ENCODE measurements at places on chromosomes 16 and 17. TPM values are rescaled to one million over a fixed set of nuclear protein-coding genes. Genes with fewer than 3 reads are reported as not detected.

- no peak for DNase-seq
Measured at GRCh38 chr17:52678211-52678610, 519.7 kb upstream of the CA10 start.

- no peak for DNase-seq
Measured at GRCh38 chr17:52147431-52147830, 11.1 kb downstream of the CA10 start.

The ITFG1 gene
- 44.4 TPM for total RNA-seq

The EFCAB13 gene
- total RNA-seq, result 5.4 TPM

- DNase-seq, result peak; percentile 90
Measured at GRCh38 chr16:54936979-54937670, 6.5 kb downstream of the IRX5 start.

The TEX19 gene
- total RNA-seq, result not detected

DNA sequence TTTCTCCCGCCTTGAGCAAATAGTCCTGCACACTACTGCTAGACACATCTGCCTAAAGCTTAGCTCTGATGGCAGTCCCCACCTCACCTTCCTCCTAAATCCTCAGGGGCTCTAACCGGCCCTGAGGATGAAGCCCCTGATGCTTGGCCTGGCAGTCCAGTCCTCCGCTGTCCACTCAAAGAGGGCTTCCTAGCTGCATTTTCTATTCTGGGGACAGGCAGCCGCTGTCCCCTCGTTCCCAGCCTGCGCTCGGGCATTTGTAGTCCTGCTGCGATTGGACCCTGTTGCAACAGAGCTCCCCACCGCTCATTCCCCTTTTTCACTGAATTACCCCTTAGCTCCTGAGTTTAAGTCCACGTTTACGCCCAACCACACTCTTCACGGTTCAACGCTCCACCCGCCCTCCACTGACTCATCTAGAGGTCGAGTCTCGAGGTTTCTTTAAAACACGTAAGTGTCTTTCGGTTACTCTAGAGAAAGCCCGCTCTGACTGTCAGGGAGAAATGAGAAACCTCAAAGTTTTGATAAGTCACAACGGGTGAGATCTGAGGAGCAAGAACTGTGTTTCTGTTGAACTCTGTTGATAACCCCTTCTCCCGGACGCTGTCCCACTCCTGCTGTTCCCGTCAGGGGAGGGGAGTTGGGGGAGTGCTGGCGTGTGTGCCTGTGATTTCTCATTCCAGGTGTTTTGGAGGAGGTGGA, 4.5 kb downstream of the CCR7 start:
- peak; percentile 88 for DNase-seq

The ITGB3 gene
- 48.6 TPM for total RNA-seq

- no peak for DNase-seq
Measured at GRCh38 chr17:8300226-8300625, 5.0 kb upstream of the SLC25A35 start.

DNA sequence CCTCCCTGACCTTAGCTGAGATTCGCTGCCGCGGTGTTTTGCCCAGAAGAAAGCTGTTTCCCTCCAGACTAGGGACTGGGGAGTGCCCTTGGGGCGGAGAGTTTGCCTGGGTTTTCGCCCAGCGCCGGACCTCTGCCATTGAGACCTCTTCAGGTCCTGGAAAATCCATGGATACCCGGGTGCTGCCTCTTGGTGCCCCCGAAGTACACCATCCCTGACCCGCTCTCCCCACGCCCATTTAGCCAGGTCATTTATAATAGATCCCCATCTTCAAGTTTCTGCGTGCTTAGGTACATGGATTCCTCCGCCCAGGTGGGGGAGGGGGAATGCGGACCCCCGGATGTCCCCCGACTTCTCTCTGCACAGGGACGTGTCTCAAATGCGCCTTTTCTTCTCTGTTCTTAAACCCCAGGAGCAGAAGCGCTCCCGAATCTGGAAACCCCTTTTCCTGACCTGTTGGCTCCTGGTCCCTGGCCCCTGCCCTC, 15.0 kb upstream of the CBX8 start:
- DNase-seq, result no peak

GRCh38 chr17:73058022-73058421, 34.5 kb downstream of the SLC39A11 start:
- DNase-seq, result no peak

The FBXO39 gene
- total RNA-seq, result 0.83 TPM

DNA sequence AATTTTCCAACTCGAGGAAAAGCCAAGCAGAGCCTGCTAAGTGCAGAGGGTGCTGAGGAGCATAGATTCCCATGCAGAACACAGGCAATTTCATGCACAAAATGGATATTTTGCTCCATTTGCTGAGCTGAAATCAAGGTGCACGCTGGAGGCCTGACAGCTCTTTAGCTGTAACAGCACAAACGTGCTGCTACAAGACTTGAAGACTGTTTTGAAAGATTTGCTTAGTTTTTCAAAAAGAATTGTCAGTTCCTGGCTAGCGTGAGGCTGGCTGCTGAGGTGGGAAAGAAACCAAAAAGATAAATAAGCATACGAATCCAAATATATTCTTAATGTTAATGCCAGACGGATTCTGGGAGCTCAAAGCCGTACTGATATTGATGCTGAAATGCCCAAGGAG, 309.0 kb upstream of the MAF start:
- DNase-seq, result no peak

- no peak for DNase-seq
Measured at GRCh38 chr17:17182598-17183136, 23.5 kb downstream of the PLD6 start.

DNA sequence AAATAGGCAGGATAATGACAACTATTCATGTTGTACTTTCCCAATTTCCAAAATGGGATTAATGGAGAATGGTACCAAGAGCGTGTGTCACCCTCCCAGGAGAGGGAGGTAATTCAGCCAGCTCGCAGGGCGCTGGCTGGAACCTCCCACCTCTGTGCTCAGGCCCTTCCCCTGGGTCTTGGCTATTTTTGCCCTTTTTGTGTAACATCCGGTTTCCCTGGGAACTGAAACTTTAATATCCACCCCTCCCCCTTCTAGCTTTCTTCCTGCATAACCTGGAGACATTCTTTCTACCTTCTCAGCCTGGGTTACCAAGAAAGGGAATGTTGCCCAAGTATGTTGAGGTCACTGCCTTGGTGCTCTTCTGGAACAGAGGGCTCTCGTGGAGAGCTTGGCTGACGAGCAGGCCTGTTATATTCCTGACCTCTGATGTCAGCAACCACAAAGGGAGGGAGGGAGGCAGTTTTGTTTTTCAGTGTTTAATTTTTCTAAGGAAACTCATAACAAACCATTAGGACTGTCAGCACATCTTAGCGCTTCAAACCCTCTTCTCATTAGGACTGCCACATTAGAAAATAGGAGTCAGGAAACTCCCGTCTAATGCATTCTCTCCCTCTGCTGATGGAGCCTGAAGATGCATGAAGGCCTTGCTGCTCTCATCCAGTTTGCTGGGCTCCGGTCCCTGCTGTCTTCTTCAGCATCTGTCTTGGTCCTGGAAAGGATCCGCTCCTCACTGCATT, 25.6 kb downstream of the ITGB3 start:
- no peak for DNase-seq

DNA sequence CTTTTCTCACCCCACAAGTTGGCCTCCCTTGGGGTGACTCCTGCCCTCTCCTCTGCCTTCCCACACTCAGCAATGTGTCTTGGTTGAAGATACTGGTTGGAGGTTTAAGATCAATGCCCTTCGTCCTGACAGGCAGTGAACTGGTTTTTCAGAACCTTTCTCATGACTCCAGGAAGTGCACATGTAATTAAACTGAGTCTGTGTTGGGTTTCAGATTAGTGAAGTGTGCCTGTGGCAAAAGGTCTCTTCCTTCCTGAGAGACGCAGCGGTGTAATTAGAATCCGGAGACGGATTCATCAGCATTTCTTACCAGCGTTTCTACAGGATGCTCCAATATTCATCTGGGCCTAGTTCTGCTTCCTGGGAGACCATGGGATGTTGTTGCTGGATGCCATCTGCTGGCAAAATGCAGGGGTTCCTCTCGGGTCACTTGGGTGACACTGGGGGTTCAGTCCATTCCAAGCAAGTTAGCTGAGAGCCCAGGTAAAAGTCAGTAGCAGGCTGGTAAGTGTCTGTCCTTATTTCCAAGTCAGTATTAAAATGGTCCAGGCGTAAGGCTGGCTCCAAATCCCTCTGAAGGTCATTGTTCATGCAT, 233.3 kb downstream of the XYLT1 start:
- no peak for DNase-seq

The KREMEN2 gene
- total RNA-seq, result not detected

GRCh38 chr17:81418710-81419318, 23.6 kb downstream of the BAHCC1 start:
- no peak for DNase-seq

GRCh38 chr17:57513569-57513968, 231.5 kb downstream of the CCDC182 start:
- DNase-seq, result no peak

DNA sequence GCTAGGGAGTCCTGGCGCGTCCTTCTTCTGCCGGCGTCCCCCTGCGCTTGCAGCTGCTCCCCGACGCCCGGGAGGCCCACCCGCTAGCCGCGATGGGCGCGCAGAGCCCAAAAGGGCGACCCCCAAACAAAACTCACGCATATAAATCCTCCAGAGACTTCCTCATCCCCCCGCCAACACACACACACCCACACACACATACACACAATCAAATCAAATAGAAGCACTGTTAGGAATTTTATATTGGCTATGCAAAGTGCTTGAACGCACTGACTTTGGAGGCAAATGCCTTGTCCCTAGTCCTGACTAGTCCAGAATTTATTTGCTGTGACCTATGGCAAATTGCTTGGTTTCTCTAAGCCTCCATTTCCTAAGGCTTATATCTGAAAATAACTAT, 23.8 kb upstream of the CRYM start:
- DNase-seq, result no peak

- DNase-seq, result no peak
Measured at GRCh38 chr16:27080895-27081294, 14.2 kb downstream of the C16orf82 start.

The ZBTB4 gene
- total RNA-seq, result 113 TPM

DNA sequence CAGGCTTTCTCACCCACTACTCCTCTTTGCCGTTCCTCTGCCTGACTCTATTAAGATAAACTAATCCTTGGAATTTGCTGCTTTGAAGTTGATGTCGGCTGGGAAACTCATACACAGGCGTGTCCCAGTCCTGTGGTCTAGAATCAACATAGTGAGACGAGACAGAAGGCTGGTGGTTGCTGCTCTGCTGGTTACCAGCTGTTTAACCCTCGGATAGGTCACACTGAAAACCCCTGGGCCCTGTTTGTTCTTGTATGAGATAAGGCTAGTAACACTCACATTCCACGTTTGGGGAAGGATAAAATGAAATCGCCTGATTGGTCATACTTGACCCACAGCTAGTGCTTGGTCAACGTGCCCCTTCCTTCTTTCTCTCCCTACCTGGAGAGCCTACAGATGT, 517.0 kb downstream of the CDH13 start:
- no peak for DNase-seq

The KCNJ18 gene
- not detected for total RNA-seq

- no peak for DNase-seq
Measured at GRCh38 chr17:69282002-69282401, 44.9 kb downstream of the ABCA5 start.

DNA sequence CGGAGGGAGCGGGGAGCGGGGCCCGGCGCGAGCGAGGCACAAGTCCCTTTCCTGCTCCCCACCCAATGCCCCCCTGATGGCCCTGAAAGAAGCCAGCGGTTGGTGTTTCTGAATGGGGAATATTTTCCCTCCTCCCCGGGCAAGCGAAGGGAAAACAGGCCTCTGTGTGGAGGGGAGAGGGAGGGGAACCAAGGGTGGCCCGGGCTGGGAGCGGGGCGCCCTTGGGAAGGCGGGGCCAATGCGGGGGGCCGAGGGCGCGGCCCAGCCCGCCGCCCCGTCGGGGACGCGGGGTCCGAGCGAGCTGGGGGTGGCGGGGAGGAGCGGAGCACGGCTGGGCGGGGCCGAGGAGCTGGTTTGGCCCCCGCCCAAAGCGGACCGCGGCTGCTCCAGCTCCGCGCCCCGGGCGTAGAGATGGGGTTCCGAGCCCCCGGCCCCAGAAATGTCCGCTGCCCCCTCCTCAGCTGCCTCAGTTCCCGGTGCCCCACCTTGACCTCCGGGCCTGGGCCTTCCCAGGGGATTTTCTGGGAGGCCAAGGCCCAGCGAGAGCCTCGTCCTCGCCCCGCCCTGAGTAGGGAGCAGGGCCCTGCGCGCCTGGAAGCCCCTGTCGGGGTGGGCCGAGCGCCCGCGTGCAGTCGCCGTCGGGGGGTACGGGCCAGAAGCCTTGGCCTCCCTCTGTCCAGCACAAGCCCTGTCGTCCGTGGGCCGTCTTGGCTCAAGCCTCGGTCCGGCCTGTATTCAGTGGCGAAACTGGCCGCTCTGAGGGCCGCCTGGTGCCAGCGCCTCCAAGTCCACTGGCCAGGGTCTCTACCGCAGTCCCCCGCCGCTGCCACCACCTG, 3.9 kb upstream of the HEXIM1 start:
- no peak for DNase-seq

- DNase-seq, result no peak
Measured at GRCh38 chr16:57688987-57689761, 5.4 kb upstream of the DRC7 start.

The GRB7 gene
- 0.83 TPM for total RNA-seq

GRCh38 chr16:27498916-27499658, 50.6 kb downstream of the GTF3C1 start:
- DNase-seq, result no peak

- DNase-seq, result no peak
Measured at GRCh38 chr17:47776330-47777197, 43.5 kb downstream of the TBX21 start.

DNA sequence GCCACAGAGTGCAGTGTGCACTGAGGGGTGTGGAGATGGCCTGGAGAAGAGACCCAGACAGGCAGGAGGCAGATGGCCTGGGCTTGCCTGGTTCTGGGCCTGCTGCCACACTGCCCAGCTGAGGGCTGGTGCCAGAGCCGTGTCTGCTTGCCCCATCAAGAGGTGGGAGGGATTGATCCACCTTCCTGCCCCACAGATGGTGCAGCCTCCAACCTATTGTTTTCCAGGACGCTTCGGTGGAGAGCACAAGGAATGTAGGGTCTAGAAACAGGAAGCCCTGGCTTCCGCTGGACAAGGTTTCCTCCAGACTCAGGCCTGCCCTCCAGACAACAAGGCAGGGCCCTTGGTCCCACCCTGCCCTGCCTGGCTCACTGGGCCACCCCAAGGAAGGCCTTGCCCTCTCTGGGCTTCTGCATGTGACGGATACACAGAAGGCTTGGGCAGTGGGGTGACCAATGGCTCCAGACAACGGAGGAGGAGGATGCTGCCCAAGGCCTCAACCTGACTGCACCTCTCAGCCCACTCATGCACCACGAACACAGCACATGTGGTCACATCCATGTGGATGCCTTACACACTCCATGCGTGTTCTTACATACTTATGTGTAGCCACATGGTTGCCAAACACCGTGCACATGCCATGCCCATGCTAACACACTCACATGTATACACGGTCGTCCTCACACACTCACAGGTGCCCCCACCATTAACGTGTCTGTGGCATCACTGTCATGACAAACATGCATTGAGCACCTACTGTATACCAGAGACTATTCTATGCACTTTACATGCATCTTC, 6.5 kb upstream of the CDH5 start:
- DNase-seq, result no peak

The SNTB2 gene
- total RNA-seq, result 36.1 TPM

The CCT6B gene
- total RNA-seq, result 5.8 TPM

GRCh38 chr16:10859020-10859419, 18.0 kb upstream of the CIITA start:
- no peak for DNase-seq

All from esophagus muscularis mucosa (tissue), 4 donors.